Ammon's horn (tissue), 1 donor: ENCODE measurements at places on chromosomes 7 and 10.

- DNase-seq, result peak; percentile 74
Observed at GRCh38 chr10:34723750-34724149, 91.3 kb downstream of the PARD3 start.

DNA sequence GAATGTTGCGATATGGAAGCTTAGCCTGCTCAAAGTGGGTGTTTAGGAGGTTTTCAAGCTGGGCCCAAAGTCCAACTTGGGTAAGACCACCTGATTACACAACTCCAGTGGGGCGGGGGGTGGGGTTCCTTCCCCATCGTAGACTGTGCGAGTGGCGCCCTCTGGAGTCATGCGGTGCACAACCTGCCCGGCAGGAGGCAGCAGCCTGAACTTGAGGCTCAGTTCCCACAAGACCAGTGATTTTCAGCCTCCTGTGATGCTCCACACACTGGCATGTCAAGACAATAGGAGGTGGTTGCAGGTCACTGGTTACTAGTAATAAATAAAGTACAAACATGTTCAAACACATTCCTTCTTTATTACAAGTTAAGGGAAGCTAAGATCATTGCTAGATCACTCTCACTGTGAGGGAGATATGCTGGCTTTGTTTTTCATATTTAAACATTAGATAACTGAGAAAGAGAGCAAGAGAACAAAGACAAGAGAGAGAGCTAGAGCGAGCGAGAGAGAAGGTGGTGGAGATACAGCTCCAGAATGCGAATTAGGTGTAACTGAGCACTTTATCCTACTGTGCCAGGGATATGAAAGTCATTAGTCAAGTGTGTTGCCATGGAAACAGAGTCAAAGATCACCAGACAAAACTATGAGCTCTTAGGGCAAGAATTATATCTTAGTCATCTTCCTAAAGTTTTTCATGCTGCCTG lies 97.4 kb upstream of the BMPER start:
- no peak for DNase-seq

- peak; percentile 60 for DNase-seq
Observed at GRCh38 chr10:69375307-69376151, 41.2 kb downstream of the TACR2 start.

- DNase-seq, result peak; percentile 70
Observed at GRCh38 chr10:77836299-77836820, 90.2 kb downstream of the DLG5 start.

DNA sequence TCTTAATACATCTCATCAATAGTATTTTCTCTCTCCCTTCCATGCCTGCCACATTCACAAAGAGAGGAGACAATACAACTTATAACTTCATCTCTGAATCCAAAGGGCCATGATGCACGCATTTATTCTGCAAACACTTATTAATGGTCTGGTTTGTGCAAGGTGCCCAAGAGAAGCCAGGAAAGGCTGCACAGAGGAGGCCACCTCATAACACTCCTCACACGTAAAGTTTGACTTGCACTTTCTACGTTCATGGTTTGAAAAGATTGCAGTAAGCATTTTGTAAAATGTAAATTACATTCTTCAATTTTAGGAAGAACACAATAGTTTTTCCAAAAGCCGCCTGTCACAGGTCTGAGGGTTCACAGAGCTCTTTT lies 1.2 kb upstream of the PALS2 start:
- DNase-seq, result no peak

- peak; percentile 35 for DNase-seq
Observed at GRCh38 chr10:70729763-70730357, 55.3 kb downstream of the TBATA start.

DNA sequence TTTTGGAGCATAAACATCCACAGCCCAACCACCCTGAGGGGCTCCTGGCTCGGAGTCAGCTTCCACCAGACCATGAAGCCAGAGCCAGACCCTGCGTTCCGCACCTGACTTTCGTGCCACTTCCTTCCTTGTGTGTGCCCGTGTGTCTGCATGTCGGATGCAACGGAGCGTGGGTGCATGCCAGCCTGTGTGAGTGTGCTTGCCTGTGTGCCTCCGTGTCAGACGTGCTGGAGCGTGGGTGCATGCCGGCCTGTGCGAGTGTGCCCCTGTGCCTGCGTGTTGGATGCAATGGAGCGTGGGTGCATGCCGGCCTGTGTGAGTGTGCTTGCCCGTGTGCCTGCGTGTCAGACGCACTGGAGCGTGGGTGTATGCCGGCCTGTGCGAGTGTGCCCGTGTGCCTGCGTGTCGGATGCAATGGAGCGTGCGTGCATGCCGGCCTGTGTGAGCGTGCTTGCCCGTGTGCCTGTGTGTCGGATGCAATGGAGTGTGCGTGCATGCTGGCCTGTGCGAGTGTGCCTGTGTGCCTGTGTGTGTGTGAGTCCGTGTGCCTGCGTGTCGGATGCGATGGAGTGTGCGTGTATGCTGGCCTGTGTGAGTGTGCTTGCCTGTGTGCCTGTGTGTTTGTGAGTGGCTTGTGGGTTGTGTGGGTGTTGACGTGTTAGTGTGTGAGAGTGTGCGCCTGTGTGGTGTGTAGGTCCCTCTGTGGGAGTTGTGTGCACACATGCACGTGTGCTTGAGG lies 28.1 kb upstream of the KNDC1 start:
- peak; percentile 37 for DNase-seq

DNA sequence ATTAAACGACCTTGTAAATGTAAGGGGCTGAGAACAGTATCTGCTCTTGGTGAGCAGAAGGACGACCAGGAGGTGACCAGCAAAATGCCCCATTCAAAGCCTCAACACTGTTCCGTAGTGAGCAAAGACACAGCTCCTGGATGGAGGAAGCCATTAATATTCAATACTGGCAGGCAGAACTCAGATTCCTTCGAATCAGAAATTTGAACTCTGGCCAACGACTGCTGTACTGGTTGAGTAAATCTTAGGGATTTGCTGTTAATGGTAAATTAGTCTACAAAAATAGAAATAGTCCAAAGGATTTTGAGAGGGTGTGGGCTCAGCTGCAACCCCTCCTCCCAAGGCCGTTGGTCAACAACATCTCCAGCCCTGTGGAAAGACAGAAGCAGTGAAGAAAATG lies 130.5 kb upstream of the PFKP start:
- no peak for DNase-seq

DNA sequence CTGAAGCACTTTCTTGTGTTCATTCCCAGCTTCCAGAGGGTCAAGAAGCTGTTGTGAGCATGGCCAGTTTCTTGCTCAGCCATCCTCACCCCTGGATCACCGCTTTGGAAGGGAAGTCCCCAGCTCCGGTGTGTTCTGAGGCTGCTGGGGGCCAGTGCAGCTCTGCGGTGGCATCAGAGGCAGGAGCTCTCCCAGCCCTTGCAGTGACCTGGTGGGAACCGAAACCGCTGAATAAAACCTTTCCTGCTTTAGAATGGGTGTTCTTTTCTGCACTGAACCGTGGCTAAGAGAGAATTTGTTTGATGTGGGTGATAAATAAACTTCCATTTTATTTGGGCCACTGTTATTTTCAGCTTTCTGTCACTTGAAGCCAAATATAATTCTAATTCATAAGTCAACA lies 450.9 kb upstream of the VSTM2A start:
- no peak for DNase-seq

GRCh38 chr7:41881331-41882130 lies 178.6 kb upstream of the INHBA start:
- DNase-seq, result peak; percentile 60

DNA sequence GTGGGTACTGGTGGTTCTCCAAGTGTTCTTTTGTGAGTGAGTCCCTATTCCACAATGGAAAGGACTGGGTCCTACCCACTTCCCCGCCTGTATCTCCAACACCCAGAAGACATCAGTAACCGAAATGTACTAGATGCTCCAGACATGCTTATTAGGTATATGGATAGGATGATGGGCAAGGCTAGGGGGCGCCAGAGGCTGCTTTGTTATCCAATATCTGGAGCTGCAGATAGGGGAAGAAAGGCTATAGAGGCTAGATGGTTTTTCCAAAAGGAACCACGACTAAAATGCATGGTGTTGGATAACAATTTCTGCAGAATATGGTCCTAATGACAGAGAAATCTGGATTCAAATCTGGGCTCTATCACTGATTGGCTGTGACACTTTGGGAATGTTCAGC lies 56.2 kb upstream of the TM9SF3 start:
- DNase-seq, result peak; percentile 68

GRCh38 chr7:142983825-142984224 lies 21.7 kb upstream of the KEL start:
- no peak for DNase-seq

DNA sequence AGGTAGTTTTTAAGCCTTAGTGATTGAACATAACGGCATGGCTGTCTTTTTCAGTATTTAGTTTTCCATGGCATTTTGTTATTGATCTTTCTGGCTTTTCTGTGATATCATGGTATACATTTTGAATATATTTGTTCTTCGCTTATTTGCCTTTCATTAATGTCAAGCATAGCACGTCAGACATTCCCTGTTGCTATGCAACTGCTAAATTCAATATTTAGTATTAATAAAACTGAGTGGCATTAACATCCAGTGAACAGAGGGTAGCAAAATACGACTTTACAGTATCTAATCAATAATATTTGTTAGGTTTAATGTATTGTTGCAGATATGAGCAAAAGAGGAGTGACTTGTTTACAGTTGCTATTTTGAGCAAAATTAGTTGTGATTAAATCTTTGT lies 72.5 kb downstream of the LCOR start:
- DNase-seq, result no peak

DNA sequence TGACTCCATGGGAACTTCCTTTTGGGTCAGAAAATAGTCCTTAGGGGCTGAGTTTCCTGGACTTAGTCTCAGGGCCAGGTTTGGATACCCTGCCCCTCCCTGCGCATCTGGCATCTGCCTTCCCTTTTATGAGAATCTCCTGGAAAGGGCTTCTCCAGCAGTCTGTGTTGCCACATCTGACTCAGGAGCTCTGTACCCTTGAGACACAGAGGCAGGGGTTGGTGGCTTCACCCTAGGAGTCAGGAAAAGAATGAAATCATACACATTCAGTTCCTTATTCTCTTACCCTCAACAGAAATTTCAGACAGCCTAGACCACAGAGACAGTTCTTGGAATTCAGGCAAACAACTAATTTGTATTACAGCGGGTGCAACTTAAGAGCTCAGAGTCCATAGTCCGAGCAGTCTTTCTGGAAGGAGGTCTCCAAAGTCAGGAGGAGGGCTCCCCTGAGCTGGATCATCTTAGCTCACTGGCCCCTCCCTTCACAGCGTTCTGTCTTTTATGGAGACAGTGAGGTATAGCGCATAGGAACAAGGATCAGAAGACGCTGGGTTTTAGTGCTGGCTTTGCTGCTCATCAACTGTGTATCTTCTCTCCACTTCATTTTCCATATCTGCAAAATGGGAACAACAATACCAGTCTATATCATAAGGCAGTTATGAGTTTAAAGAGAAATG lies 3.0 kb upstream of the PLAU start:
- DNase-seq, result peak; percentile 16

DNA sequence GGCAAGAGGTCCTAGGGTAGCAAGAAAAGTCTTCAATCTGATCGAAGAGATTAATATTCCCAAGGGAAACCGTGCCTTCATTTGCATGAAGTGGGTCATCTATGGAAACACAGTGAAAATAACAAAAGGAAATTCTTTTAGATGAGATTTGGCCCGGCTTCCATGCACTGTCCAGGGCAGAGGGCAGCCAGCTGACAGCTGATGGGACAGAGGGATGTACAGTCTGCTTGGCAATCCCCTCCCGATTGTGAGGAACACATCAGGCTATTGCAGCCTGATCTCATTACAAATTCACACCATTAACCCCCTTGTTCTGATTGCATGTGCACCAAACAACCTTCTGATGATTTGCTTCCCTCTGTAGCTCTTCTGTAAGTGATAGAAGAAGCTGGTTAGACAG lies 105.3 kb downstream of the FRMD4A start:
- peak; percentile 32 for DNase-seq

- DNase-seq, result no peak
Observed at GRCh38 chr10:110651044-110651958, 7.2 kb downstream of the RBM20 start.

DNA sequence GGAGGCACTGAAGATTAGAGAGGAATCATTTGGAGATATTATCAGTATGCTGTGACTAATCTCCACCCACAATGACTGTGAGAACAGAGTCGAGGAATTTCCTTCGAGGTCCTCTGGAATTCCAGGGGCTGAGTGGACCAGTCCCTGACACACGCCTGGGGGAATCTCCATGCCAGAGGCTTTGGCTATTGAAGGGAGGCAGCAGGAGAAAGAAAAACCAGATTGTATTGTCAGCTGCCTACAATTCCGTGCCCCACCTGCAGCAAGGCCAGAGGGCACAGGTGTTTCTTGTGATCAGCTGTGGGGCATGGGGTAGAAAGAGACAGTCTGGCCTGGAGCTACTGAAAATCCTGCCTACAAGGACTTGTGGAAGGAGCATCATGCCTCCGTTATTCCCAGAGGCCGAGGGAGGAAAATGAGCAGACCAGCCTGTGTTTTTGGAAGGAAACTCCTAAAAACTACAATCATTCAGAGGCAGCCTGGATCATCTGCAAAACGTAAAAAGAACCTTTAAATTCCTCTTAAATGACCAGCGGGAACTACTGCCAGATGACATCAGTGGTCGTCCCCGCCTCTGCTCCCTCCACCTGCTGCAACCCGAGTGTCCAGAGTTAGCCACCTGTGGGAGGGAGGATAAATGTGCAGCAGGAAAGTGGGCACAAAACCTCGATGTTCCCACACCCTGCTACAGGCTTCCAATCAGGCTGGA lies 25.4 kb upstream of the ANK3 start:
- no peak for DNase-seq

- DNase-seq, result peak; percentile 91
Observed at GRCh38 chr7:143279186-143280098, 5.3 kb upstream of the TMEM139 start.

GRCh38 chr7:16430133-16430532 lies 8.8 kb upstream of the CRPPA start:
- DNase-seq, result no peak

DNA sequence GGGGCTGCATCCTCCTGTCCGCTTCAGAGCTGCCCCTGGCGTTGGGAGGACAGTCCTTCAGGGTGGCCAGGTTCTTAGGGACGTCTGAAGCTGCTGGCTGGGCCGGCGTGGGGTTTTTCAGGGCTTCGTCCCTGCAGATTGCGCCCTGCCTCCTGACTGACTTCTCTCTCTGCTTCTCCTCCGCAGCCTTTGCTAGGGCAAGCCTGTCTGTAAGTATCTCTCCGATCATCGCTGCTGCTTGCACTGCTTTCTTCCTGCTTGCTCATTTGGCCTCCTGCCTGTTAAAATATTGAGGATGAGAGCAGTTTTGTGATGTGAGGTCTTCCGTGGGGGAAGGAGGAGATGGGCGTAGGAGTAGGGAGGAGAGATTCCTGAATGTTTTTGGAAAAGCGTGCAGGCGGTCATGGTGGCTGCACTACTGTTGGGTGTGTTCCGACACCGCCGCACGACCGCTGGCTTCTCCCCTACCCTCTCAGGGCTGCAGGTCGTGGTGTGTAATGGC lies 25.3 kb downstream of the PFKFB3 start:
- DNase-seq, result no peak
